Fibroblast of the aortic adventitia (primary cell): ENCODE measurements at places on chromosomes 11 and 22. TPM values are rescaled to one million over a fixed set of nuclear protein-coding genes. Genes with fewer than 3 reads are reported as not detected.

OR9G1 gene
- not detected in 2 replicates for total RNA-seq

KCNJ1 gene
- 0.25 TPM in 1 of 2 replicates, not detected in the other for total RNA-seq

CXCR5 gene
- total RNA-seq = not detected in 2 replicates

APOBEC3G gene
- 4.3 and 7.4 TPM in 2 replicates for total RNA-seq

NEU3 gene
- 2.9 and 5.2 TPM in 2 replicates for total RNA-seq

DNA sequence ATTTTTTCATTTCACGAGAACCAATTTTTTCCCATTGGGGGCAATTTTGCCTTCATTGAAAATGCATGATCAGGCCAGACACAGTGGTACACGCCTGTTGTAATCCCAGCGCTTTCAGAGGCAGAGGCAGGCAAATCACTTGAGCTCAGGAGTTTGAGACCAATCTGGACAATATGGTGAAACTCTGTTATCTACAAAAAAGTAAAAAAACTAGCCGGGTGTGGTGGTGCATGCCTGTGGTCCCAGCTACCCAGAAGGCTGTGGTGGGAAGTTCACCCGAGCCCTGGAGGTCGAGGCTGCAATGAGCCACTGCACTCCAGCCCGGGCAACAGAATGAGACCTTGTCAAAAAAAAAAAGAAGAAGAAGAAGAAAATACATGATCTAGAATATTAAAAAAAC is 19.2 kb upstream of the UPK3A start:
- peak; percentile 22 for DNase-seq

DNA sequence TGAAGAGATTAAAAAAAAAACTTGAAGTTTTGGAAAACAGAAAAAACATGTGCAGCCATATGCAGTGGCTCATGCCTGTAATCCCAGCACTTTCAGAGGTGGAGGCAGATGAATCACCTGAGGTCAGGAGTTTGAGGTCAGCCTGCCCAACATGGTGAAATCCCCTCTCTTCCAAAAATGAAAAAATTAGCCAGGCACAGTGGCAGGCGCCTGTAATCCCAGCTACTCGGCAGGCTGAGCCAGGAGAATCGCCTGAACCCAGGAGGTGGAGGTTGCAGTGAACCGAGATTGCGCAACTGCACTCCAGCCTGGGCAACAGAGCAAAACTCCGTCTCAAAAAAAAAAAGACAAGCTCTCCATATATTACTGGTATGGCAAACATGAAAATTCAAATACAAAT is 7.6 kb downstream of the DLG2 start:
- no peak for DNase-seq

GRCh38 chr11:129391821-129392220 is 16.2 kb downstream of the BARX2 start:
- DNase-seq = no peak

- DNase-seq = no peak
These were observed 843.7 kb upstream of the CHORDC1 start for GRCh38 chr11:91066456-91067047.

DNA sequence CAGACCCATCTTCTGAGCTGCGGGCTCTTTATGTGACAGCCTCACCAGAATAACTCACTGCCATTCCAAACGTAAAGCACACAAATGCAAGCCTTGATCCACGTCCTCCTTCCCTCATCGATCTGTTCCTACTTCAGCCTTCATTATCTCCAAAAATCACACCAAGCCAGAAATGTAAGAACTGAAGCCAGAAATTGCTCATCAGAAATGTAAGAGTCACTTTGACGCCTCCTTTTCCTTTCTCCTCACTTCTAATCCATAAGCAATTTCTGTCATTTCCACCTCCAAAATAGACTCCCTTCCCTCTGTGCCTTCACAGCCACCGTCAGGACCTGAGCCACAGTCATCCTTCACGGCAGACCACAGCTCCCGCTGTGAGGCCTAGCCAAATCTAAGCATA is 387.3 kb upstream of the B3GAT1 start:
- no peak for DNase-seq

- DNase-seq = peak; percentile 33
These were observed 15.0 kb downstream of the IPO7 start for GRCh38 chr11:9399466-9399865.

DNA sequence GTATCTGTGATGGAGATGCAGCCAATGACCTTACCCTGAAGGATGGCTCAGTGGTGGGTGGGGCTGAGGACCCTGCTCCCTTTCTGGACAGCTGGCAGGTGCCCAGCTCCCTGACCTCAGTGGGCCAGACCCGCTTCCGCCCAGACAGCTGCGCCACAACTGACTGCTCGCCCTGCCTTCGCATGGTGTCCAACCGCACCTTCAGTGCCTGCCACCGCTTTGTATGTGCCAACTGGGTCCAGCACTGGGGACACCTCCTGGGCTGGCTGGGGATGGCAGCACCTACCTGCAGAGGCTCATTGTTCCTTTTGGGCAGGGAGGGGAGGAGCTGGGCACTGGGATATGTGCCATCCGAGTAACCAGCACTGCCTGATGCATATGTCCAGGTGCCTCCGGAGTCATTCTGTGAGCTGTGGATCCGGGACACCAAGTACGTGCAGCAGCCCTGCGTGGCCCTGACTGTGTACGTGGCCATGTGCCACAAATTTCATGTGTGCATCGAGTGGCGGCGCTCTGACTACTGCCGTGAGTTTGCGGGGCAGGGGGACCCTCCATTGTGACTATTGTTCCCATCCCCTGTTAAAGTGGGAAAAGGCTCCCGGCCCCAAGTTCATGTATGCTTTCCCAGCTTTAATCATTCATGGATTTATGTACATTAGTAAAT is 84.8 kb downstream of the OTOG start:
- DNase-seq = no peak

DNA sequence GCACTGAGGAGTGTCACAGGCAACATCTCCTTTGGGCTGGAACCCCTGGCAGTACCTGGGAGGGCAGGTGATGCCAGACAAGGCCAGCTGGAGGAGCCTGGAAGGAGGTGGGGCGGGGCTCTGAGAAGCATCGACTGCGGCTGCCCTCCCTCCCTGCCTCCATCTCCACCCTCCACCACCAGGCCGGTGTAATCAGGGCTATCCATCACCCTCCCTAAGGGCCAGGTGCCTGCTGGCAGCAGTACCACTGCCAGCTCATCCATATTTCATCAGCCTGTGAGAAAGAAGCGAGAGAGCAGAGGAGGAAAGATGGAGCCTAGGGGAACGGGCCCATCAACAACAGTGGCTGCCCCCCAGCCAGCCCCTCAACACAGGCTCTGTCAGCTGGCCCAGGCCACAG is 51.4 kb upstream of the RASD2 start:
- DNase-seq = no peak

DNA sequence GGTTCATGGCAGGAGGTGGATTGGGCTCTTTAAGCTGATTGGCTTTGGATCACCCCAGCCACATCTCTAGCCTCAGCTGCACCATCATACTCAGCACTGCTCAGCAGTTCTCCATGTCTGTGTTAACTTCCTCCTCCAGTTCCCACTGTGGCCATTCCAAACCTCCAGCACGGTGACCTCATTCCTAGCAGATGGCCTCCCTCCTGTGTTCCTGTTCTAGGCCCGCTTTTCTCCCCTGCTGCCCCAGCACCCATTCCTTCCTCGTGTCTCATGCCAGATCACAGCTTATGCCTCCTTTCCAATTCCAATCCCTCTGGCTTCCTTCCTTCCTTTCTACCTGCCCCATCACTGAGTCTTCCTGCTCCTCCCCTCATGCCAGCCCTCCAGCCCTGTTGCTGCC is 96.1 kb downstream of the MICAL2 start:
- DNase-seq = no peak

DNA sequence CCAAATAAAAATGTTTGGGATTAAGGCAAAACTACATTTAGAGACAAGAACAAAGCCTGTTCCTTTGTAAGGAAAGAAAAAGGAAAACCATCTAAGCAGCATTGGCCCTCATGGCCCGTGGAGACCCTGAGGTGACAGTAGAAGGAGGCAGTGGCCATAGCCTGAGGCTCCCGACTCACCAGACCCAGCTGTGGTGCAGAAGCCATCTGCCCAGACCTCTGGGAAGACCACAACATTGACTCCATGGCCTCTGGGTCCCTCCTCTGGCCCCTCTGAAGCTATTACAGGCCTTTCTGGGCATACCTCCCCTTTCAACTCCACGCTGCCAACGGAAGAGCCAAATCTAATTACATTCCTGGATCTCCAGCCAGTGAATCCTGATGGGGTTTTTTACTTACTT is 6.4 kb downstream of the PRAME start:
- DNase-seq = no peak
